ENCODE measurements at places on chromosomes 16 and 17. TPM values are rescaled to one million over a fixed set of nuclear protein-coding genes. Genes with fewer than 3 reads are reported as not detected.

PPP1R27 gene
- not detected for total RNA-seq

ADAD2 gene
- total RNA-seq = 0.96 TPM

MBTPS1 gene
- total RNA-seq = 73.3 TPM

AKAP1 gene
- total RNA-seq = 54.2 TPM

FTSJ3 gene
- total RNA-seq = 76.8 TPM

CCL3 gene
- total RNA-seq = 0.79 TPM

EVPLL gene
- total RNA-seq = 5.3 TPM

PLXDC1 gene
- total RNA-seq = 2.9 TPM

SERPINF2 gene
- 9.0 TPM for total RNA-seq

SCN4A gene
- total RNA-seq = 0.80 TPM

SNN gene
- 15.4 TPM for total RNA-seq

MT4 gene
- not detected for total RNA-seq

CCL4 gene
- 0.29 TPM for total RNA-seq

KRT39 gene
- total RNA-seq = not detected

ZPBP2 gene
- total RNA-seq = not detected

PRSS8 gene
- total RNA-seq = 162 TPM

KRTAP16-1 gene
- total RNA-seq = not detected

HOXB8 gene
- not detected for total RNA-seq

CDH15 gene
- not detected for total RNA-seq

LAT gene
- total RNA-seq = 3.3 TPM

SNX20 gene
- 0.57 TPM for total RNA-seq

TPSG1 gene
- total RNA-seq = 1.5 TPM

OR1F1 gene
- not detected for total RNA-seq

ZNF213 gene
- total RNA-seq = 12.0 TPM

CDIP1 gene
- 16.2 TPM for total RNA-seq

SYT17 gene
- total RNA-seq = 3.7 TPM
